Activated CD8-positive, alpha-beta memory T cell treated with anti-CD3 and anti-CD28 coated beads for 4 hours (primary cell): ENCODE measurements at places on chromosomes 4 and X.

GRCh38 chr4:151694961-151695720, 65.7 kb downstream of the GATB start:
- DNase-seq, result no peak

DNA sequence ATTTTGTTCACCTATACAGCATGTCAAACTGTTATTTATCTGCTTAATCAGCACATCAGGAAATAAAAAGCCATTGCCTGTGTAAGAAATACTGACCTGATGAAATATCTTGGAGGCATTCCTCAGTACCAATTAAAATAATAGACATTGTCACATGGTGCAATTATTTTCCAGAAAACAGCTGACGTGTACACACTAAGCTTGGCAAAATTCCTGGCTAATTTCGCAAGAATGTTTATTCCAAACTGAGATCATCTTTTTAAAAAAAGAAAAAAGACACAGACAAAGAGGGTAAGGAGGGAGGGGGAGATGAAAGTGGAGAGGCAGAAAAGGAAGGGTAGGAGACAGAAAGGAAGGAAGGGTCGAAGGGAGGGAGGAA, 61.9 kb upstream of the NFKB1 start:
- DNase-seq, result no peak

- no peak for DNase-seq
These were observed 30.2 kb upstream of the CCNG2 start for GRCh38 chr4:77126809-77127208.

- DNase-seq, result no peak
These were observed 1269.0 kb downstream of the FSTL5 start for GRCh38 chr4:160894809-160895208.

- no peak for DNase-seq
These were observed 800.0 kb downstream of the PDHA2 start for GRCh38 chr4:96639932-96640331.

GRCh38 chr4:151329217-151330007, 4.0 kb upstream of the SH3D19 start:
- DNase-seq, result no peak

DNA sequence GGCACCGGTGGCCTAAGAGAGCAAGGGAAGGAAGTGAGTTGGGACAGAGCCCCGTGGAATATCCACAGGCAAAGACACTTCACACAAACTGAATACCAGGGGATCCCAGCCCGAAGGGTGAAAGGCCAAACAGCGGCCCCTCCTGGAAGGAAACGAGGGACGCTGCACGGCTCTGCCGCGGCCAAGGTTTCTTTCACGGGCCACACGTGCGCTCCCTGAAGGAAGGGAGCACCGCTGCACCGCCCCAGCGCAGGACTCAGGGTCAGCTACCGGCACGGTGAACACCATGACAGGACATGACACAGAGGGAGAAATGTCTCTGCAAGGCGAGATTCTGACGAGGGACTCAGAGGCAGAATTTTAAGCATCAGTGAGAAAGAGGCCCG, 31.5 kb upstream of the GTPBP6 start:
- no peak for DNase-seq

DNA sequence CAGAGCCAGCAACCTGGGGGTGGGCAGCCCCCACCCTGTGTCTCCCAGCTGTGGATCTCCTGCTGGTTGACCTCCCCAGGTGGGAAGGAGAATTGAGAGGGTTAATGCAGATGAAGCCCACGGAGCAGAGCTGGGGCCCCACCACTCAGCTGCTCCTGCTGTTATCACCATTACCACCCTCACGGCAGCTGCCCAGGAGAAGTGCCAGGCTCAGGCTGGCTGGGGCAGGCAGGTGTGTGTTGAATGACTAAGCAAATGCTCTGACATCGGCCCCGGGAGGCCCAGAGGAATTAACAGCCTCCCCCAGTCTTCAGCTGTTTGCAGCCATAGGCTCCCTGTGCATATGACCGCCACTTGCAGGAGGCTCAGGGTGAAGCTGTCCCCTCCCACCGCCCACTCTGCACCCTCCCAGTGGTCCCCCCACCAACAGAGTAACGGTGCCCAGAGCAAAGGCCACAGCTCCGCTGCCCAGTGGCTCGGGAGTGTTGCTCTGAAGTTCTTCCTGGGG, 133.8 kb downstream of the CPZ start:
- no peak for DNase-seq

GRCh38 chrX:21972721-21973120, 32.2 kb downstream of the SMS start:
- DNase-seq, result no peak

- no peak for DNase-seq
These were observed 3.5 kb upstream of the C4orf17 start for GRCh38 chr4:99507349-99507748.

DNA sequence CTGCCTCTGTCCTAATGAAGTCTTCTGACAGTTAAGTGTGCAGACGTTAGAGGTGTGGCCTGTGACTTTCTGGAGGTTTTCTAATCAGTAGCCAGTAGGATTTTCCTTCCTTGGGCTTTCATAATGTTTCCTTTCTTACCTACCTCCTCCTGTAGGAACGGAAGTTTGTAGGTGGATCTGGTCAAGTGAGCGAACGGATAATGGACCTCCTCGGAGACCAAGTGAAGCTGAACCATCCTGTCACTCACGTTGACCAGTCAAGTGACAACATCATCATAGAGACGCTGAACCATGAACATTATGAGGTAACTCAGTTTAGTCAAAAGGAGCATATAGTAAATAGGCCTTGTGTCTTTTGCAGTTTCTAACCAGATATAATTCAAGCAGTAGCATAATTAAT, 75.0 kb downstream of the MAOA start:
- DNase-seq, result no peak

DNA sequence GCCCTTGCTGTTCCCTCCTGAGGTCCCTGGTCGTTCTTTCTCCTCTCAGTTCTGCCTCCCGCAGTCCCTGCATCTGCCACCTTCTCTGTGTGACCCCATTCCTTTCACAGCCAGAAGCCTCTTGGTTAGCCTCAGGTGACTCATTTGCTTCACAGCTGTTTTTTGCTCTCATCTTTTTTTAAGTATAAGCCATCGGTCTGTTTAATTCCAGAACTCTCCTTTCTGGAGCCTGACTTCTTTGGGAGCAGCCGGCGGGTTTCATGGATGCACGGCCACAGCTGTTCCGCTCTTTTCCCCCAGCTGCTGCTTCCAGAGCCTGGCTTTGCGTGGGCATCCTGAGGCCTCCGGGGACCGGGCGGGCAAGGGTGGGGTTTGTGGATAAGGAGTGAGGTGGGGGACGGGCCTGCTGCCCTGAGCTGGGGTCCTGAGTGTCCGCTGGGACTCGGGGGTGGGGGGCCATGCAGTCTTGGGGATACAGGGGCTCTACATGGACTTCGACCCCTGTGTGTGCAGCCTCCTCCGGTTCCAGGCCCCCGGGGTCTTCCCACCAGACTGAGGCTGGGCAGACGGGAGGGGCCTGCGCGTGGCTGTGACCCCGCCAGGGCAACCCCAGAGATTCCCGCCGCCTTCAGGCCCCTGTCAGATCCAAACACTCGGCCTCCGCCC, 46.7 kb downstream of the PCGF3 start:
- DNase-seq, result no peak

GRCh38 chr4:102560115-102560514, 59.0 kb downstream of the NFKB1 start:
- DNase-seq, result no peak

- DNase-seq, result no peak
These were observed 130.5 kb upstream of the APOOL start for GRCh38 chrX:84873176-84873575.

DNA sequence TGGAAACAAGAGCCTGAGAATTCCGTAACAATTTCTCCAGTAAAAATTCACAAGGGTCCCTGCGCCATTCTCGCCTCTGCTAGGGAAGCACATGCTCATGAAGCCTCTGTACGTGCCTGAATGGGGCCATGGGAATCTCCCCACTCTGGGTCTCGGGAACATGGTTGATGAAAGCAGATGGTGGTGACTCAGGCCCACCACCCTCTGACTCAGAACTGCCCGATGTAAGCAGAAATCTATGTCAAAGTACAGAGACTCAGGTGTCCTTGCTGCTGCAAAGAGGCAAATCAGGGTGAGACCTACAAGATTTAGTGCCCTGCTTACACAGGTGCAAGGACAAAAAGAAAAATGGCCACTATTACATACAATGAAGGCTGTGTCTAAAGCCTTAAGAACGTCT, 65.0 kb downstream of the SCD5 start:
- no peak for DNase-seq

DNA sequence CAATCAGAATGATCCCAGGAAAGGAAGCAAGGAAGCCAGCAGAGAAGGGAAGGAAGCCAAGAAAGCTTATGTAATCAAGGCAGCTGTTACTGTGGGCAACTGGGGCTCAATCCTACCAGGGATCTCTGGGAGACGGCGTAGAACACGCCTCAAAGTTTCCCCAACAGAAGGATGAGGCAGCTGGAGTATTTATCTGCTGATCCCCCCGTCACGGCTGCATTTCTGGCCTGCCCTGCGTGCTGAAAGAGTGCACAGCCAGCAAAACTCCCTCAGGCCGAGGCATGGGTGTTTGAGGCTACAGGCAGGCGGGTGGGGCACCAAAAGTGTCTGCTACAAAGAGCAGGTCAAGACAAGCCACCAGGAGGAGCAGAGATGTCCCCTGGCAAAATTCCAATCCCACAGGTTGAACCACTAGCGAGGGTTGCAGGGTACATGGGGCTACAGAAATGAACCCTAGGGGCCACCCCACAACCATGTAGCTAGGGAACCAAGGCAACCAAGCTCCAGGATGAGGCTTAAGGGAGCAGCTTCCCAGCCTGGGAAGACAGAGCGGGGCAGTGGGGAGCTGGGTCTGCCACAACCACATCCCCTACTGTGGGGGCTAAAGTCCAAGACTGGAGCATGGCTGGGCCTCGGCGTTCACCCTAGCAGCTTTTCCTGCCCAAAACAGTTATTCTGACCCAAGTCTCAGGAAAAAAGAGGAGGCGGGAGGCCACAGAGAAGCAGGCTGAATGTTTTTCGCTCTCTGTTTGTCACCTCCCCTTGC, 113.4 kb downstream of the BCOR start:
- DNase-seq, result no peak

- DNase-seq, result no peak
These were observed 646.6 kb upstream of the PITX2 start for GRCh38 chr4:111269439-111269838.
